ENCODE measurements at places on chromosomes 13 and 19.

GRCh38 chr19:38371081-38371480, 3.3 kb upstream of the PSMD8 start:
- DNase-seq: no peak

DNA sequence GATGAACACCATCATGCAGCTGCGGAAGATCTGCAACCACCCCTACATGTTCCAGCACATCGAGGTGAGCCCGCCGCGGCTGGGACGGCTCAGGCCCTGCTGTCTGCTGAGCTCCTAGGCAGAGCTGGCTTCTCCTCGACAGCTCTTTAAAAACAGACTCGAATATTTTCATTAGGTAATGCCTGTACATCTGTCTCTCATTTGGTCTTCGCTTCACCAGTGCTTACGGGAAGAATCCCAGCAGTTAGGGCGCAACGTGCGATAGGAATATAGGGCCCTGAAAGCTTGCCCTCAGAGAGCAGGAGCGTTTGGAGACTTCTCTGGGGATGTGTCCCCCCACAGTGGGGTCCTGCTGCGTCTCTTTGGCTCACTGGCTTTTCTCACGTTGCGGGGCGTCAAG, 63.8 kb upstream of the LDLR start:
- DNase-seq: no peak

- DNase-seq: no peak
These were observed 12.0 kb upstream of the DZIP1 start for GRCh38 chr13:95656386-95657015.

DNA sequence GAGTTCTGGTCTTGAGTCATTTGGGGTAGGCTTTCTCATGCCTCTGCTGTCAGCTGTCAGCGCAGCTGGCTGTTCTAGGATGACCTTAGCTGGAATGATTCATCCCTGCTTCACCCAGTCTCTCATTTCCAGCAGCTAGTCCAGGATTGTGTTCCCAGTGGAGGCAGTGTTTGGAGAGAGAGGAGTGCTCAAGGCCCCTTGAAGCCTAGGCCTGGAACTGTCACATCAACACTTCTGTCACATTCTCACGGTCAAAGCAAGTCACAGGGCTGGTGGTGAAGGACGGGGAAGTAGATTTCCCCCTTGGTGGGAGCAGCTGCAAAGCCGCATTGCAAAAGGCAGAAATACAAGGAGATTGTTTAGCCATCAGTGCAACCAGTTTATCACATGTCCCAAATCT, 15.2 kb downstream of the TPT1 start:
- DNase-seq: no peak

- DNase-seq: no peak
These were observed 511 bp downstream of the WDR88 start for GRCh38 chr19:33132425-33132824.

DNA sequence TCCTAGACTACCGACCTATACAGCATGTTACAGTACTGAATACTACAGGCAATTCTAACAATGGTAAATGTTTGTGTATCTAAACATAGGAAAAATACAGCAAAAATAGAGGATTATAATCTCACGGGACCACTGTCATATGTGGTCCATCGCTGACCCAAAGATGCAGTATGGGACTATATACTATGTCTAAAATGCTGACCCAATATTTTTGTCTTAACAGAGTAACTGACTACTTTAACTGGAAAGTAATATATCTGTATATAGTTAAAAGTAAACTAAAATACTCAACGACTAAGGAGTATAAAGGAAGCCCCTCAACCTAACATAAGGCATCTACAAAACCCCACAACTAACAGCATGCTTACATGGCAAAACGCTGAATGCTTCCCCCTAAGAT, 4.4 kb upstream of the TMEM86B start:
- no peak for DNase-seq

DNA sequence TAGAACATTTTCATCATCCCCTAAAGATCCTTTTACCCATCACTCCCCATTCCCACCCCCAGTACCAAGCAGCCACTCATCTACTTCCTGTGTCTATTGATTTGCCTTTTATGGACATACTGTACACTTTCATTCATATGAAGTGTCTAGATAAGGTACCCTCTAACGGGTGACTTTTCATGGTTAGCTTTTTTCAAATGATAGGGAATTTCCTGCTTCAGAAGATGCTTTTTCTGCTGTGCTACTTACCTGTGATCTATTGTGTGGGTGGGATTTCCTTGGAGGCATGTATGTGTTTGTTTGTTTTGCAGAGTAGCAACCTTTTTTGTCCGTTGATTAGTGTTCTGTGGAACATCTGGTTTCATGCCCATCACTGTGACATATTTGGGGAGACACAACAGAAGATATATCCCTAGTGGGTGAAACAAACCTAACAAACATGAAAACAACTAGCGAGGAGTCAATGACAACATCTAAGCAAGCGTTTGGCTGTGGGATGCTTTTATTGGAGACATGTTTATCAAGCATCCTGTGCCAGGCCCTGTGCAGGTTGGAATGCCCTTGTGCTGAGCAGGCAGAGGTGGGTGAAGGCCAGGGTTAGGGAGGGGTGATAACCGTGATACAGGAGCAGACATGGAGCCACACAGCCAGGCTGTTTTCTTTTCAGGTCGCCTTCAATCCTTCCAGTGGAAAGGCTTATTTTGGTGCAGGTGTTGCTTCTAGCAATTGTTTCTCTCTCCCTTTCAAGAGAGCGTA, 17.6 kb downstream of the SPINT2 start:
- DNase-seq: no peak

- no peak for DNase-seq
These were observed 220.4 kb upstream of the SOX1 start for GRCh38 chr13:111846391-111847159.

DNA sequence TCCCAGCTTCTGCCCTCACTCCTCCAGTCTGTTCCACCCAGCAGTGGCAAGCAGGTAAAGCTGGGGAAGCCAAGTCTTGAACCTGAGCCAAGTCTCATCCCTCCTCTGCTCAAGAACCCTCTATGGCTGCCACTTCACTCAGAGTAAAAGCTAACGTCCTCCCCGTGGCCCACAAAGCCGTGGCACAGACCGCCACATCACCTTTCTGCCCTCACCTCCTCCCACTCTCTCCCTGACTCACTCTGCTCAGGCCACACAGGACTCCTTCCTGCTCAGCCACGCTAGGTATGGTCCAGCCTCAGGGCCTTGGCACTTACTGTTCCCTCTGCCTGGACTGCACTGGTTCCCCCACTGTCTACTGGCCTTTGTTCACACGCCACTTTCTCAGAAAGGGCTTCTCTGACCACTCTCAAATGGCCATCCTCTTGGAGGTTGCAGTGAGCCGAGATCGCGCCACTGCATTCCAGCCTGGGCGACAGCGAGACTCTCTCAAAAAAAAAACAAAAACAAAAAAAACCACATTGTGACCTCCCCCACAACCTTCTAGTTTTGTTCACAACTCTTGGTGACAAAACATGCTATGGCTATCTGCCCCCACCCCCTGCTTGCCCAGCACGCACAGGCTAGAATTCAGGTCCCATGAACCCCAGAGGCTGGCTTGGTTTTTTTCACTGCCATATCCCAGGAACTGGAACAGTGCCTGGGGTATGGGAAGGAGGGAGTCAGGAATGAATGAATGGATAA, 15.8 kb downstream of the NDUFB7 start:
- DNase-seq: no peak

GRCh38 chr13:112241288-112241687, 134.9 kb upstream of the SPACA7 start:
- DNase-seq: no peak

DNA sequence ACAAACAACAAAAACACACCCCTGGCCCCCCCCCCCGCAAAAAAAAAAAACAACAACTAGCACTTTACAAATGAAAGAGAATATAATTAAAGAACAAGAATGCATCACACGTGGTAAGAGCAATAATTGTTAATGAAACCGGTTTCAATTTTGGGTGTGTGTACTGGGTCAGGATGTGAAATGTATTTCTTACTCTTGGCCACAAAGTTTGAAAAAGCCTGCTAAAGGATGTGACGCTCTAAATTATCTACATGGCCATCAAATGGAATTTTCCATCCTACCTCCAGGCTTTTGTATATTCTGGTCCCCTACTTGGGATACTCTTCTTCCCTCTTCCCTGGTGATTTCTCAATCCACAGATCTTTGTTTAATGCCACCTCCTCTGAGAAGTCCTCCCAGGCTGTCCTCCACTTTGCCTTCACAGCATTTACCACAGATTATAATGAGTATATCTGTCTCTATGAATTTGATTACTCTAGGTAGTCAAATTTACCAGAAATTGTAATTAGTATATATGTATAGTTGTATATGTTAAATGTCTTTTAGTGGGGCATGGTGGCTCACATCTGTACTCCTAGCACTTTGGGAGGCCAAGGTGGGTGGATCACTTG, 2.1 kb downstream of the SARS2 start:
- no peak for DNase-seq

Measured in stimulated activated CD8-positive, alpha-beta memory T cell treated with anti-CD3 and anti-CD28 coated beads, Interleukin-4, amount 100 ng/mL, for 1 hour (primary cell).